ENCODE measurements at places on chromosomes 5 and 9.

GRCh38 chr5:125898851-125899405 is 524.3 kb upstream of the GRAMD2B start:
- no peak for DNase-seq

DNA sequence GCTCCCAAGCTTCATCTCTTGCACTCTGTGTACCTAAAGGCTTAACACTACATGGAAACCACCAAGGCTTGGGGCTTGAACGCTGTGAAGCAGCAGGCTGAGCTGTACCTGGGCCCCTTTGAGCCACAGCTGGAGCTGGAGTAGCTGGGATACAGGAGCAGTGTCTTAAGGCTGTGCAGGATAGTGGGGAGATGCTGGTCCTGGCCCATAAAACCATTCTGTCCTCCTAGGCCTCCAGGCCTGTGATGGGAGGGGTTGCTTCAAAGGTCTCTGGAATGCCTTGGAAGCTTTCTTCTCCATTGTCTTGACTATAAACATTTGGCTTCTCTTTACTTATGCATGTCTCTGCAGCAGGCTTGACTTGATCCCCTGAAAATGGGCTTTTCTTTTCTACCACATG is 42.3 kb upstream of the DAPK1 start:
- DNase-seq, result no peak

GRCh38 chr9:92444841-92445240 is 20.6 kb upstream of the OMD start:
- DNase-seq, result no peak

DNA sequence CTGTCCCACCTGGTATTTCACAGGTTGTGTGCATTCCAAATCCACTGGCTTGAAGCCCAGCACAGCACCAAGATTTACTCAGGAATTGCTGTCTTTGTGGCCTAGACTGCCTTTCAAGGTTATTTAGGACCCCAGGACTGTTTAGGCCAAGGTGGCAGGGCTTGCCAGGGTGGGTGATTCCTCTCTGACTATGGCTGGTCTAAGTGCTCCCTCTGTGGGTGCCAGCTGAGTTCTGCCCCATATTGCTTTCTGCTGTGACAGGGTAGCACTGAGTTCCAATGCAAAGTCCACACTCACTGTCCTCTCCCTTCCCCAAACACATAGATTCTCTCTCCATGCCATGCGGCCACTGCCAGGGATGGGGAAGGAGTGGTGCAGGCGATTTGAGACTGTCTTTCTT is 318.2 kb downstream of the EFNA5 start:
- no peak for DNase-seq

- no peak for DNase-seq
Measured at GRCh38 chr9:31034311-31034710, 1350.1 kb upstream of the ACO1 start.

- no peak for DNase-seq
Measured at GRCh38 chr9:94928691-94929368, 202.3 kb downstream of the AOPEP start.
